Hypothalamus (tissue), 51 donors: ENCODE measurements at places on chromosomes 6 and 20.

DNA sequence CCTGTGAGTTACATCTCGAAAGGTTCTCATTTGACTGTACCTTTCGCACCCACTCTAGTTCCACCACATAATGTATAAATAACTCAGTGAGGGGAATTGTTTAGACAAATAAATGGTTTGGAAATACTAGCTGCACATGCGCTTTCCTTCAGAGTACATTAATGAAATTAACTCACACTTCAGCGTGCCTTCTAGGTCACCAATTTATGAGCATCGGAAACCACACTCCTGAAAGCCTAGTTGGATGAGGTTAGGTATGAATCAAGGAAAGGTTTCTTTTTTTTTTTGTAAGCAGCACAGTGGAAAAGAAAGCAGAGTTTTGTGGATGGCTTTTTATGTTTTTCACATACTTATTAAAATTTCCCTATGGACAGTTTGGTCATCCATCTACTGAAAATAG, 247.8 kb upstream of the TCF21 start:
- DNase-seq: no peak

DNA sequence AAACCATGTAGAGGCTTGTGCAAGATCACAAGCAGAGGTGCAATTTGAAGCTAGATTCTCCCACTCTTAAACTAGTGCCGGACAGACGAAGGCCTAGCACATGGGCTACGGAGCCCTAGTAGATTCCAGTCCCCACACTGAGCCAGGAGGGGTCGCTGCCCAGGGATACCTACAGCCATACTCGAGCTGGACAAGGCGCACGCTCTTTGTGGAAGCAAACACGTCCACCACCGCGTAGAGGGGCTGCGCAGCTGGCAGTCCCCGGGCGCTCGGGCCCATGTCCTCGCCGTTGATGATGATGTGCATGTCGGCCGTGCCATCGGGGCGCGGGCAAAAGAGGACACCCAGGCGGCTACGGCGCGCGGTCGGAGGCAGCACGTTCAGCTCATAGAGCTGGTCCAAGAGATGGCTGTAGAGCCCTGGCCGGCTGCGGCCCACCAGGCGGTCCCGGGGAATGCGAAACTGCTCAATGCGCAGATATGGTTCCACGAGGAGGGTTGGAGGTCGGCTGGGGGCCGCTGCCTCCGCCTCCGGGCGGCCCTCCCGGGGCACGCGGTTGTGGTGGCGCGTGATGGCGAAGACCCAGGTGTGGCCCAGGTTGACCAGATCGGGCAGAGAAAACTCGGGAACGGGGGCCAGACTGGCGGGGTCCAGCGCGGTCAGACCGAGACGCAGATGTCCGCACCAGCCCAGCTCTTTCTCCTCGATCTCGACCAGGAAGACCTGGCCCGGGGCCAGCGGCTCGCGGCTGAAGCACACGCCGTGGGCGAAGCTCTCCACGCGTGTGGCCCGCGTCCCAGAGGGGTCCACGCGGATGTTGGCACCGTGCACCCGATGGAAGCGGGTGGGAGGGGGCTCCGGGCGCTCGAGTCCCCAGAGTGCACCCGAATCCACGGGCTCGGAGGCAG, 677 bp downstream of the NEURL2 start:
- DNase-seq: peak; percentile 34

DNA sequence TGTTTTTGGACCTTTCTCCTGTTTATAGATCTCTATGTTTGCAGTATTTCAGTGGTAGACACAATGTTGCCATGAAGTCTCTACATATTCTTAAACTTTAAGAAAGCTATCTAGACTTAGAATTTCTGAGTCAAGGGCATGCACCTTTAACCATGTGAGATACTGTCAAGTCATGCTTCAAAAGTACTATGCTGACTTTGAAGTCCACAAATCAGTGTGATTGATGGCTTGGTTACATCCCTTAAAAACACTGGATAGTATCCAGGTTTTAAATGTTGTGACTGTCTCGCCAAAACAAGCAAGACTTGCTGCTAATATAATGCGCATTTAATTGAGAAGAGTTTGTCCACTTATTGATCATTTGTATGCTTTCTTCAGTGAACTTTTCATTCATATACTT, 30.5 kb downstream of the ZNF334 start:
- DNase-seq: no peak

GRCh38 chr20:20614391-20614790, 98.1 kb downstream of the RALGAPA2 start:
- no peak for DNase-seq

- no peak for DNase-seq
Observed at GRCh38 chr6:108157981-108158525, 7.8 kb upstream of the NR2E1 start.

DNA sequence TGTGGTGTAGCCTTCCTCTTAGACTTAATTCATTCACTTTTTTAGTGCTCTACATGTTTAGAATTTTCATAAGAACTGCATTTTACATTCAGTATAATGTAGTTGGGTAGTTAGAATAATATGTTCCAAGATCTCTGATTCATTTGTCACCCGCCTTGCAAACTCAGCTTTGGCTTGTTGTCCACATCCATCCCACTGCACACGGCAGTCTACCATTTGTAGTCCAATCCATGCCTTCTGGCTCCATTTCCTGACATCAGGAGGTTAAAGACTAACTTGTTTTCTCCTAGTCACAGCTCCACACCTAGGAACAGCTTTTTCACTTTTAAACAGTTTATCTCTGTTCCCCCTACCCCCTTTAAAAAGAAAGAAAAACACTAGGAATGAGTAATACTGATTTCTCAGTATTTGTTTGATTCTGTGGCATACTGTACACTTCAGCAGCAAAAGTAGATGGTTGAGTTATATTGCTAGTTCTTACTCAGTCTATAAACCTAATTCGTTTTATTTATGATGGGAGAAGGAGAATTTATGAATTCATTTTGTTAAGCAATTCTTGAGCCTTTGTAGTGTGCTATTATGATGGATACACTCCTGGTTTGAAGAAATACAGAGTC, 180.9 kb downstream of the ARID1B start:
- no peak for DNase-seq
